ENCODE measurements at places on chromosomes 12 and 14. TPM values are rescaled to one million over a fixed set of nuclear protein-coding genes. Genes with fewer than 3 reads are reported as not detected.

SPX gene
- total RNA-seq, result 1.3 TPM

DACT1 gene
- 23.1 TPM for total RNA-seq

CLSTN3 gene
- 4.5 TPM for total RNA-seq

LYZ gene
- total RNA-seq, result 0.10 TPM

PRH2 gene
- not detected for total RNA-seq

RIMKLB gene
- 10.2 TPM for total RNA-seq

RNF212B gene
- total RNA-seq, result not detected

DAAM1 gene
- total RNA-seq, result 8.7 TPM

DNA sequence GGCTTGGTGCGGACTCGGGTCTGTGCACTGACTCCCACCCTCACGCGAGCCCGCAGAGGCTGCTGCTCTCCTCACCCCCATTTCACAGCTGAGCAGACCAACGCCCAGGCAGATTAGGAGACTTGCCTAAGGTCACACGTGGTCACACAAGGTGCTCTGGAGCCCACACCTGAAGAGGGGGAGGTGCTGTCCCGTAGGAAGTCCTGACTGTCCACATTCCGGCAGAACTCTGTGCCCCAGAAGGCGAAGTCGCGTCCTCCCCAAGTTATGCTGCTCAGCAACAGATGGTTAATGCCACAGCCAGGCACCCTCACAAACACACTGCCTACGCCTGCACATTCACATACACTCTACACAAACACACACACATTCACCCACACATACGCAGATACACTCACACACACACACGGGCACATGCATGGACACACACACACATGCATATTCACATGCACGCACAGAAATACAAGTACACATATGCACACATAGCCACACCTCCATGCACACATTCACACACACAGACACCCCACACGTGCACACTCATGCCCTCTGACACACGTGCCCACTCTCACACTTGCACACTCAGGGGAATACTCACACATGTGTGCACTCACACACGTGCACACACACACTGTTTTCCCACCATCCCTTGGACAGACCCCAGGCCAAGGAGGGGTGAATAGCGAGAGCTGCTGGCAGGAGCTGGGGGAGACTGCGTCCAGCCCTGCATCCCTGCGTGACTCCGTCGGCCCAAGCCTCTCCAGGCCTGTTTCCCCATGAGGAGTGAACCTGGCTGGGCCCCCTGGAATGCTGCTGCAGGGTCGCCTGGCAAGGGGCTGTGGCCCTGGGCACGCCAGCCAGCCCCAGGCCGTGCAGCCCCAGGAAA lies 4.1 kb downstream of the C14orf180 start:
- DNase-seq, result no peak

GRCh38 chr12:51377099-51377984 lies 13.9 kb downstream of the GALNT6 start:
- DNase-seq, result no peak

DNA sequence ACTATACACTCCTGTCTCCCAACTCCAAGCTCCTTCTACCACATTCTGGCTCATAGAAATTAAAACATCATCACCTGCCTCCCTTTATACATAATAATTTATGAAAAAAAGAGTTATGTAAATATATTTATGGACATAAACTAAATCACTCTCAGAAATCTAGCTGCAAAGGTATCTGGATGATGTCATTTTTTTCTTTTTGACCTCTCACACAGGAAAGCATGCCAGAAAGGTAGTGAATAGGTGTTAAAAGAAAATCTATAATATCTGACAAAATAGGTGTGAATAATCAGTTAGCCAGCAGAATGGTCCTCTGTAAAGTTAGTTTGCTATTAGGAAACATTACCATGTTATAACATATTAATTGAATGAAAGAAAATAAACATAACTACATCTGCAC lies 7.7 kb downstream of the LRRIQ1 start:
- no peak for DNase-seq

GRCh38 chr14:93230539-93230938 lies 23.5 kb downstream of the UBR7 start:
- DNase-seq, result no peak

DNA sequence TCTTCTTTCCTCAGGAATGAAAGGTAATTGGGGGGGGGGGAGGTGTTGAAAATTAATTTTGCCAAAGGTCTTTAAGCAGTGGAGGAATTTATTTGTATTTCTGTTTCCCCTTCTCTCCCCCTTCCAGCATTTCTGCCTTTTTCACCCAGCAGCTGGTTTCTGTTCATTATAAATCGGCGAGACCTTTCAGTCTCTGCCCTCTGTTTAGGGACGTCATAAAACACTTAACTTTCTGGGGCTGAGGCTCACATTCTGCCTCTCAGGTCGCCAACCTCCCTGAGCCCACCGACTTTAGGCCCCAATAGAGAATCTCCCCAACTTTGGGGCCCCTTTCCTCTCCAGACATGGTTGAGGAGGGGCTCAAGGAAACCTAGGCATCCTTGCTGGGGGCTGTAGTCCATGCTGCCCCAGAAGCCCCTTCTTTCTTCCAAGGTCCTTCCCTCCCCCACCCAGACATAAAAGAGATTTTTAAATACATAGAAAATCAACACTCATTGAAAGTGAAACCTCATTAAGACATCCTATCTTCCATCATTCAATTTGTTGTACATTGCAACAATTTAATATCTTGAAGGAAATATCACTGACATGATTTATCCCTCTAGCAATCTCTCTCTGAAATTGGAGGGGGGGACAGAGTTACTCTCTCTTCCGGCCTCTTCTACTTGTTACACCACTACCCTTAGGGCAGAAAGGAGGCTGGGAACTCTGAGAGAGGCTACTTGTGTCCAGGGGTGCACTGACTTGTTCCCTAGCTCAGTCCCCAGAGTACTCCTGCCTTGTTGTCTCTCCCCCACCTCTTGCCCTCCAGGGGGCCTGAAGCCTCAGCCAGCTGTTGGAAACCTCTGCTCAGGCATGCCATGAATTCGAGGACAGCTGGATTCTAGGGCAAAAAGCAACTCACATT lies 2.5 kb upstream of the HOXC6 start:
- no peak for DNase-seq

DNA sequence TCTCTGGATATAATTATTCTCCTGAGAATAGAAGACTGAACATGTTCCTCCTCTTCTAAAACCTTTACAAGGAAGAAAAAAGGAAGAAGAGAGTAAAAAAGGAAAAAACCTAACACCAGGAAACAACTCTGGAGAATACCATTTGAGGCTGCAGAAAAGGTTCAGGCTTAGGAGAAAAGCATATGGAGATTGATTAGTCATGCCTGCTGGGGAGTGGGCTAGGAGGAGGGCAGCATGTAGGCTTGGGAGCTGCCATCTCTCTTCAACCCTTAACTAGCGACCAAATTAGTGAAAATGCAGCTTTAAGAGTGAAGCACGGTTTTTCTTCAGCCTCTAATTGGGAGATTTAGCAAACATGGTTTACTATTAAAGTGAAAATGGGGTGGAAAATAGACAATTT lies 273.0 kb upstream of the CRY1 start:
- DNase-seq, result no peak

- DNase-seq, result no peak
These were observed 29.1 kb downstream of the SYNE2 start for GRCh38 chr14:63881926-63882325.

DNA sequence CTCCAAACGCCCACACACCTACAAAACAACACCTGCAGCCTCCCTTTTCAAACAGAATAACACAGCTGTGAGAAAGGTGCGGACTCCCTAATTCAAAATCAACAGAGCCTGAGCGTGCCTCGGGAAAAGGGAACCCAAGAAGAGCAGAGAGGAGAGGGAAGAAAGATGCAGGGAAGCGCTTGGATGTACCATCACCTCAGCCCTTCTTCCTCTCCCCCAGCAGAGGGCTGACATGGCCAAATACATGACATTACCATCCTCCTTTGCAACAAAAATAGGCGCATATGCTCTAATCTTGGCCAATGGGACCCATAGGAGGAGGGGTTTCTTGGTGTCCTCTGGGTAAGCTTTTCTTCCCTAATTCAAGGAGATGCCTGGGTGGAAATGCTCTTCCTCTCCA lies 78.0 kb downstream of the CPSF2 start:
- DNase-seq, result no peak

DNA sequence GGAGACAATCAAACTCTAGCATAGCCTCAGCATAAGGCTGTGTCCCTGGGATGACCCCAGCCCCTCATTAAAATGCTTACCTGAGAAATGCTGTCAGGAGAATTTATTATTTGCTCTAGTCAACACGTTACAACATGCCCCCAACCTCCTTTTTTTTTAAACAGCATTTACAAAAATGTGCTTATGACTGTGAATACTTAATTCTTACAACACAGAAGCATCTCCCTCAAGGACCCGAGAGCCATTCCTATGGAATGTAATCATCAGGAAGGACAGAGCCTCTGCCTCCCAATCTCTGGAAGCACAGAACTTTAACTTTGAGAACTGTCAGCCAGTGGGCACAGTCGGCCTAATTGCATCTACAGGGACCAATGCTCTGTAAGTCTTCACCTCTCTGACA lies 136.6 kb upstream of the OVCH1 start:
- DNase-seq, result no peak

DNA sequence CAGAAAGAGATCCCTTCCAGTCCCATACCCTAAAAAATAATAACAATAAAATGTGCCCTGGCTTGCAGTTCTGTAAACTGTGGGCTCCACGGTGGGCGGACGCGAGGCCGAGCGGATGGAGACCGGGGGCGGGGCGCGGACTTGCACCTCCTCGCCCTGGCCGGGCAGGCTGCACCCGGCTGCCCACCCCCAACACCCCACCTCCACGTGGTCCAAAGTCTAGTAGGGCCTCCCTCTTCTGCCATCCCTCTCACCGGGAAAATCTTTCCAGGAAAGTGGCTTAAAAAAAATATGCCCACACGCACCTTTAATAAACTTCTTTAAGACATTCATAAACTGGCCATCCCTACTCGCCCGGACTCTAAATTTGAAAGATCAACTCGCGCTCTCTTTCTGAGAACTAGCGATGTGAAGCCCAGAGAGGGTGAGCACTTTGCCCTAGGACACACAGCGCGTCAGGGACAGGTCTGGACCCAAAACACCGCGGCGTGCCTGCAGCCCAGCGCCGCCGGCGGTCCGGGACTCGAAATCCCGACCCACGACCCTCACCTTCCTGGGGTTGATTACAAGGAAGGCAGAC lies 1.9 kb upstream of the BCL11B start:
- DNase-seq, result no peak

GRCh38 chr12:25653487-25654175 lies 100.5 kb upstream of the LMNTD1 start:
- DNase-seq, result peak; percentile 40

GRCh38 chr14:85273099-85273677 lies 256.8 kb upstream of the FLRT2 start:
- no peak for DNase-seq

DNA sequence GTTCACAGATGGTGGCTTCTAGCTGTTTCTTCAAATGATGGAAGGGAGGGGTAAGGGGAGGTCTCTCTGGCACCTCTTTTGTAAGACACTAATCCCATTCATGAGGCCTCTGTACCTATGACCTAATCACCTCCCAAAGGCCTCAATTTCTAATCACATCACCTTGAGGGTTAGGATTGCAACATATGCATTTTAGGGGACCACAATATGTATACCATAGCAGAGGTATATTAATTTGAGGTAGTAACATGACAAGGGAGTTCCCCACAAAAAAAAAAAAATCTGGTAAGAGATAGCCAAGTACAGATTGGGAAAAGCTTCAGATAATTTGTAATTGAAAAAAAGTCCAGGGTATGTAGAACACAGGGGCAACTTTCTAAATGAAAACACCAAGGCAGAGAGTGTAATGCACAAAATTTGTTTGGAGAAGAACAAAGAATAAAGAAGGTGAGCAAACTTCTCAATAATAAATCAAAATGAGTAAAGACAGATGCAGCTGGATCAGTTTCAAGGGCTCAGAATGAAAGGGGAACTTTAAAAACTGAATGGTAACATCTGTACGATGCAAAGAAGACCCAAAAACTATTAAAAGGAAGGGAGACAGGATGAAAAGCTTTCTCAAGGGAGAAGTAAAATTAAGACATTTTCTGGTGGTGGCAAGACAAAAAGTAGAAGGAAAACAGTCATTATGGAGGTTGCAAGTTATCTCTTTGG lies 125.5 kb upstream of the DCN start:
- DNase-seq, result no peak

GRCh38 chr14:103216399-103216798 lies 93.1 kb downstream of the TNFAIP2 start:
- DNase-seq, result no peak

DNA sequence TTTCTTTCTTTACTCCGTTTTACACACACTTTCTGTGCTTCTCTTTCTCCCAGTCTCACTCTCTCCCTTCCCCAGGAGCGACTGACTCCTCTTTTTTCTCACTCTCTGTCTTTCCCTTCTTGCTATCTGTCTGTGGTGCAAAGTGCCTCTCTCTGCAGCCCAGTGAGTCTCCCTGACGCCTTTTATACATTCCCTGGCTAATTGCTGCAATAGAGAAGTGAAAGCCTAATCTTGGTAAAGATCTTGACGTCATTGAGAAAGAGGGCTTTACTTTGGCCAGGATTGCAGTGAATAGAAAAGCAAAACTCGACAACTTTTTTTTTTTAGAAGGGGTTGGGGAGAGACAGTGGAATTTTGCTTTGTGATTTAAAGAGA lies 706 bp upstream of the DIO2 start:
- peak; percentile 26 for DNase-seq

GRCh38 chr12:2169940-2170339 lies 117.2 kb downstream of the CACNA1C start:
- DNase-seq, result peak; percentile 54

- no peak for DNase-seq
These were observed 224.3 kb upstream of the ATP2B1 start for GRCh38 chr12:89932954-89933353.

DNA sequence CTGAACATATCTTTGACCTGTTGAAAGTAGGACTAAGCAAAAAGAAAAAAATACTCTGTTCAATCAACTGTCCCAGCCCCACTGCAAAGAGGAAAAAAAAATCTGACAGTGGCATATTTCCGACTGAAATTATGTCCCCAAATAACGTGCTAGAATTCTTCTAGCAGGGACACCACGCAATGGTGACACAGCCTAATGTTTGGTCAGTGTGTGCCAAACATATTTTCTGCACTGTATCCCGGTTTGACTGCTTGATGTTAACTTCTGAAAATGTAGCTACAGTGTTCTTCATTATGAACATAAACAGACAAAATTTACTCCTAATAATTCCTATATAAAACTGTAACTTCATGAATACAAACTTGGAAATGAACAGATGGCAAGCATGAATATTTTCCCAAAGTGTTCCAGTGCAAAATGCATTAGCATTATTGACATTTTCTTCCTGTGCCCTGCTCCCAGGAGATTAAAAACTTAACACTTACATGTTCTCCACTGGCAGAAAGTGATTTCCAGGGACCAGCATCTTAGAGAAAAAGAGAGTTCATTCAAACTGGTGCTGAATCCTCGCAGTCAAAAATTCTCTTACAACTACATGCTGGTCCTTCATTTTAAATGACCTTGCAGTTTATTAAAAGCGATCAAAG lies 72.4 kb upstream of the SYT1 start:
- no peak for DNase-seq

All from RPMI7951 (cell line).